ENCODE measurements at places on chromosomes 12 and 14. TPM values are rescaled to one million over a fixed set of nuclear protein-coding genes. Genes with fewer than 3 reads are reported as not detected.

The OR6C2 gene
- not detected for polyA plus RNA-seq

The OASL gene
- 0.42 TPM for polyA plus RNA-seq

The LIN52 gene
- polyA plus RNA-seq, result 57.9 TPM

The MYO1H gene
- 9.2 TPM for polyA plus RNA-seq

The ERP29 gene
- polyA plus RNA-seq, result 172 TPM

The TMEM121 gene
- polyA plus RNA-seq, result 19.5 TPM

The NR2C1 gene
- 137 TPM for polyA plus RNA-seq

The PRPF39 gene
- polyA plus RNA-seq, result 137 TPM

The TSPAN8 gene
- not detected for polyA plus RNA-seq
